ENCODE measurements at places on chromosomes 1 and 21.
A peak's percentile ranks its signal among the peaks of the same experiment; 100 is the strongest.

DNA sequence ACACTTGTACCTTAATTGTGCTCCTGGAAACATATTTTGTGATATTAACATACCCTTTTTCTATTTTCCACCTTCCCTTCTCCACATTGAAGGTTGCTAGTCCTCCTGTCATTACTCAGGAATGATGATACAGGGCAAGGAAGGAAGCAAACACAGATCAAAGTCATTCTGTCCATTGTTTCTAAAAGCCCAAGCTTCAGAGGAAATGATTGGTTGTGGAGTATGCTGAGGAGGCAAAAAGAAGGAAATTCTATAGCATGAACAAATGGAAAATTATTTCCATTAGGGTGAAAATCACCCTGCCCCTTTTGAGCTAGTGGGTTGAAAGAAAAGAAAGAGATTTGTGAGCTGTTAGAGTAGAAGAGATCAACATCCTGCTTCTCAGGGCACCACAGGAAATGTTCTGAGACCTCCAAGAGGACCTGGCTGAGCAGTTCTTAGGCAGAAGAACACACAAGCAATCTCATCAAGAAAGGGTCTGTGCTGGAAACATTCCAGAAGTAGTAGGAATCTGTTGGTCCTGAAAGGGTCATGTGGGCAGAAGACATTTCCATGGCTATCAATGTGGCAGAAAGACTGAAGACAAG lies 29.0 kb upstream of the PRRX1 start:
- no peak for DNase-seq

GRCh38 chr1:231419738-231420298 lies 2.3 kb downstream of the EGLN1 start:
- no peak for DNase-seq

GRCh38 chr1:224820341-224820740 lies 109.1 kb upstream of the DNAH14 start:
- DNase-seq, result no peak

- no peak for DNase-seq
These were observed 13.2 kb downstream of the NAV1 start for GRCh38 chr1:201551877-201552731.

- DNase-seq, result no peak
These were observed 67.8 kb downstream of the VPS26C start for GRCh38 chr21:37199057-37199924.

DNA sequence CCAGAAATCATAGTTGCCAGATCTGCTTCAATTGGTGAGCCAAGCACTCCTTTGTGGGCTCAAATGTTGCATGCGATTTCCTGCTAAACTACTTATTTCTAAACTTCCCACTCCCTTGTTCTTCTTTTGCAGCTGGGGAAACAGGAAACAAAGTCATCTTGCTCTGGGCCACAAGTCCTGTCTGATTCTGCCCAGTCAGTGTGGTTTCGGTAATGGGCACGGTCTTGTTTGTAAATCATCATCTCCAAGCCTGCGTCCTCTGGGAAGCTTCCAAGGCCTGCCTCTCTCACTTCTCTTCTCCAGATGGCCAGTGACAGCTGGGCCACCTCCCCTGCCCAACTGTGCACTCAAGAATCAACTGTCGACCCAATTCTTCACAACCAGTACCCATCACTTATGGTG lies 4.4 kb downstream of the S100A8 start:
- peak; percentile 12 for DNase-seq

GRCh38 chr1:15640667-15641066 lies 23.4 kb downstream of the DDI2 start:
- DNase-seq, result no peak

GRCh38 chr1:161039546-161039945 lies 782 bp upstream of the TSTD1 start:
- no peak for DNase-seq

Measured in WERI-Rb-1 (cell line).